Renal pelvis (tissue), 12 donors: ENCODE measurements at places on chromosomes 3 and 15. TPM values are rescaled to one million over a fixed set of nuclear protein-coding genes. Genes with fewer than 3 reads are reported as not detected.

The GOLGA8J gene
- polyA plus RNA-seq: 0.63 TPM

The A4GNT gene
- 0.51 TPM for polyA plus RNA-seq

The UQCRC1 gene
- polyA plus RNA-seq: 328 TPM

The BUB1B gene
- polyA plus RNA-seq: 29.3 TPM

DNA sequence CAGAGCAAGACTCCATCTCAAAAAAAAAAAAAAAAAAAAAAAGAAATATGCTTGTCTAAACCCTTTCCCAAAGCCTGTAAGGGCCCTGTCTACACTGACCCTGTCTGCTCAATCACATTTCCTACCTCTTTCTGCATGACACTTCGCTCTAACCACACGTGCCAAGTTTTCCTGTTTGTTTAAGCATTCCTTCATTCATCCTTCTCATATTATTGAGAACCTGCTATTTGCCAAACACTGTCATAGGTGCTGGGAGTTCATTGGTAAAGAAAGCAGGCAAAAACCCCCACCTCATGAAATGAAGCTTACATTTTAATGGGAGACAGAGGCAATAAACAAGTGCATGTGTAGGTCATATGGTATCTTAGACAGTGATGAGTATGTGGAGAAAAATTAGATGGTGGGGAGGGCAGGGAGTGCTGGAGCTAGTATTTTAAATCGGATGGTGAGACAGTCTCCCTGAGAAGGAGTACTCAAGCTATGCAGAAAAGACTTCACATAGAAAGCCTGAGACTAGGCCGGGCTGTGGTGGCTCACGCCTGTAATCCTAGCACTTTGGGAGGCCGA is 48.0 kb downstream of the B3GNT5 start:
- no peak for DNase-seq

GRCh38 chr3:112811917-112812660 is 34.6 kb downstream of the CD200R1L start:
- DNase-seq: no peak

- no peak for DNase-seq
Observed at GRCh38 chr15:69037977-69038376, 23.5 kb downstream of the NOX5 start.

DNA sequence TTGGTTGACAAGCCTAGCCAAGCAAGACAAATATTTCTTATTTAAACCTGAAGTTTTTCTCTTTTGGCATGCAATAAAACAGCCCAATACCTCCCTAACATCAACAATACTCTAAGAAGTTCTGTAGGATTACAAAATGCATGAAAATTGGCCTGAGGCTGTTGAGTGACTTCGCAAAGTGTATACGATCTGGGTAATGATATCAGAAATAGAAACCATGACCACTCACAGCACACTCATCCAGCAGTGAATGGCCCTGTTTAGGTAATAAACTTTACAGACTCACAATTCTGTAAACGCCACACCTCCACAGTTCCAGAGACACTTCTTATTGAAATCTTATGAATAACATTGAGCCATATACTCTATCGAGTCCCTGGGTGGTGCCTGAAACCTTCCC is 83.0 kb upstream of the NAALADL2 start:
- no peak for DNase-seq

- no peak for DNase-seq
Observed at GRCh38 chr3:24498391-24498790, 3.7 kb upstream of the THRB start.

- DNase-seq: no peak
Observed at GRCh38 chr15:79595306-79595705, 163.2 kb downstream of the MINAR1 start.

GRCh38 chr3:158121295-158121694 is 11.4 kb downstream of the RSRC1 start:
- DNase-seq: no peak

DNA sequence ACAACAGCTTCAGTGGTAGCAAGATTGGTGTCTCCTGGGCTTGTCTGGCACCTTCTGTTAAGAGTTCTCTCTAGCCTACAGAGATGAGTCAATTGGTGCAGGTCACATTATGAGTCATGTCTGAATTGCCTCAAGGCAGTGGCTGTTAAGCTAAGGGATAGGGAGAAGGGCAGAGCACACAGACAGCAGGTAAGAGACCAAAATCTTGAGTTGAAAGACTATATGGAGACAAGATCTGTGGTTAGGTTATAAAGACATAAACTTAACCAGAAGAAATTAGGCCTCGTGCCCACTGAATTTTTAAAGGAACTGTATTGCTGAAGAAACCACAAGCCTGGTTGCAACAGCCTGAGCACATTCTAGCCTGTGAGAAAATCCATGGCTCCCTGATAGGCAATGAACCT is 19.2 kb upstream of the KPNA1 start:
- DNase-seq: no peak

GRCh38 chr3:53181024-53181371 is 20.0 kb downstream of the PRKCD start:
- no peak for DNase-seq
